ENCODE measurements at places on chromosomes 7 and 10.

DNA sequence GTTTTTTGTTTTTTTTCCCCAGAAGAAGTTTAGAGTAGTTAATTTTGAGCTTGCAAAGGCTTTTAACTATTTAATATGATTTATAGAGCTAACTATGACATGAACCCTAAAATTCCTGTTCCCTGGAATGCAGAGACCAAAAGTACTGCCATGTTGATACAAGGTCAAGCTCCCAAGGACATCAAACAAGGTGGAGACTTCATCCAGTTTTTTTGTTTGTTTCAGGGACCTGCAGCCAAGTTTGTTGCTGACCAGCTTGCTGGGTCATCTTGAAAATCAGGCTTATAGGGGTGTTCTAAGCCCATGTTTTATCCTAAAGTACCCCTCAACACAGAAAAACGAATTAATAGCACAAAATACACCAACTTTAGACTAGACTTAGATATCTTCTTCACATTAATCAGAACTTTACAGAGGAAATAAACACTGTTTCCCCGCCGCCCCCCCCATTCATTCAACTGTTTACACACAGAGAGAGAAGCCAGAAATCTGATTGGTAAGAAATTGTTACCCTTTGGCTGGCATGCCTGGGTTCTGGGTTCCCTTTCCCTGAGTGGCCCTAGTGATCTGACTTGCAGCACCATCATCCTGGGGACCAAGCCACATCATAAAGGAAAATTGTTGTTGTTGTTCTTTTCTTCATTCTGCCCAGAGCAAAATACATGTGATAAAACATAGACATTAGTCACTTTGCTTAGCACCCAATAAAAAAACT is 860.5 kb downstream of the CCSER2 start:
- no peak for DNase-seq

GRCh38 chr10:42866115-42866995 is 83.8 kb downstream of the BMS1 start:
- peak; percentile 69 for DNase-seq

- no peak for DNase-seq
Measured at GRCh38 chr10:123715546-123715945, 49.4 kb downstream of the GPR26 start.

DNA sequence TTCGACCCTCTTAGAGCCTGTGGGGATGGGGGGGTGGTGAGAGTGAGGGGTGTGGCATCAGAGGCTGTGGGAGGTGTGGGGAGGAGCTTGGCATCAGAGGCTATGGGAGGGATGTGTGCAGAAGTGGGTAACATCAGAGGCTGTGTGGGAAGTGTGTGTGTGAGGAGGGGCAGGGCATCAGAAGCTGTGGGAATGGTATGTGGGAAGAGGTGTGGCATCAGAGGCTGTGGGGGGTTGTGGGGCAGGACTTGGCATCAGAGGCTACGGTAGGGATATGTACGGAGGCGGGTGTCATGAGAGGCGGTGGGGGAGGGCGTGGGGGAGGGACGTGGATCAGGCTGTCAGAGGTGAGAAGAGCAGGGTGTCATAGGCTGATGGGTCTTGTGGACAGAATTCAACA is 97.4 kb downstream of the SEC23IP start:
- DNase-seq = no peak

DNA sequence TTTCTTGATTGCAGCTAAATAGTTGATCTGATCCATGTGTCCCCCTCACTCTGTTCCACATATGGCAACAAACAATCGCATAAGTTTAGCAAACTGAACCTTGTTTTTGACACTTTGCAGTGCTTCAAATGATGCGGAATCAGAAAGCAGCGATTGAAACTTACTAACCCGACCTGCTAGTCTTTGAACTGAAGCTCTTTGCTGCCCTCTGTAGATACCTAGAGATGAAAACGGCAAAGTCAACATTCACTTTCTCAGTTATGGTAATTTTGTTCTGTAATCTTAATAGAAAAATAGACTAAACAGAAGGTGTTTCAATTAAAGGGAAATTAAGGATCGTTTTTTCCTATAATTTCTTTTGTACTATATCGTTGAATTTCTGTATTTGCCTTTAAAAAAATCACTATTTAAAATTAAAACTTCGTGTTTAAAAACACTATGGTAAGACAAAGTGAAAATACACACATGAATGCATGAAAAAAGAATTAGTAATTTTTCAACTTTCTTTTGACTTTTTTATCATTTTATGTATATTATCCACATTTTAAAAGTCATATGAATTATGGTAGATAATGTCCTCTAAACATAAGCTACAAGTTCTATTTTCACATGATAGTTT is 276.5 kb downstream of the MAGI2 start:
- DNase-seq = peak; percentile 47

DNA sequence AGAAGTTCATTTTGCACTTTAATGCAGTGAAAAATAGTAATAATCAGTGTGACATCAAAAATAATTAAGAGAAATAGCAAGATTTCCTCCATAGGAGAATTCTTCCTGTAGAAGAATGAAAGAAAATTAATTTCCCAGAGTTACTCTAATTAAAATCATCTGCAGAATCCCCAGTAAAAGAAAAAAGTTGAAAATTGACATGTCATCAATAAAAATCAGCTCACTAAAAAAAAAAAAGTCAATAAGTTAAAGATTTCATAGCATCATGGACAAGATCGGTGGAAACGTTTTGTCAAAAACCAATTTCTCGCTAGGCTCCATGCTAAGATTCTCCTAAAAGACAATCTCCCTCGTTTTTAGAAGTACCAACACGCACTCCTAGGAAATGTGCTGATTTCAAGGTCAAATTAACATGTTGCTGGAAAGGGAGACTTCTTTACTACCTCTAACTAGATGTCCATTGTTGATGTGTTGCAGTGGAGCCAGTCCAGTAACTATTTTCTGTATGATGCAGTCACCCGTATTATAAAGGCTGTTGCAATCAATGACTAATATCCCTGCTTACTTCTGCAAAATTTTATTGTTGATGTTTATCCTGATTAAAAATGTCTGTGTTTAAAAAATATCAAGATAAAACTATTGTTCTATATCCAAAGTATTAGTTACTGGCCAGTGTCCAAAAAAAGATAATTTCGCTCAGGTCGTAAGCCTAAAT is 591.9 kb upstream of the MGMT start:
- no peak for DNase-seq

DNA sequence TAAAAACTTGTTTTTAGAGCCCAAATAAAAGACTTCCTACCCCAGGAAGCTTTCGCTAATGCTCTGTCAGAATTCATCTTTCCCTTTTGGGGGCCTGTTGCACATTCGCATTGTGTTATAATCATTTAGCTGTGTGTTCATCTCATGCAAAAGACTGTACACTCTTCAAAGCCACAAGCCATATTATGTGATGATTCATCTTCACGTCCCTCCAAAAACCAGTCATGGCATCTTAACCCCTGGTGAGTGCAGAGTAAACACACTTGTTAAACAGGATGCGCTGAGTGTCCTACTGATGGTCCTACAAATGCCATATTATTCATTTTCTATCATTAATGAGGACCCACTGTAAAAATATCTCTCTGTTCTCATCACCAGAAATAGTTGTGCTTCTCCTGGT is 235.4 kb downstream of the KIAA1217 start:
- DNase-seq = no peak
